Regular cardiac myocyte (primary cell): ENCODE measurements at places on chromosomes 7 and 10. TPM values are rescaled to one million over a fixed set of nuclear protein-coding genes. Genes with fewer than 3 reads are reported as not detected.

The KNDC1 gene
- 0.19 and 0.85 TPM in 2 replicates for total RNA-seq

The NUTM2A gene
- 0.28 and 0.58 TPM in 2 replicates for total RNA-seq

The SPDYE8 gene
- total RNA-seq, result not detected in 2 replicates

The ERVW-1 gene
- total RNA-seq, result not detected in 2 replicates

The DNAAF5 gene
- 11.6 and 25.3 TPM in 2 replicates for total RNA-seq

The TLL2 gene
- total RNA-seq, result 0.19 and 0.28 TPM in 2 replicates

The NEUROG3 gene
- total RNA-seq, result not detected in 2 replicates

The TSPAN15 gene
- total RNA-seq, result 0.77 and 1.7 TPM in 2 replicates

The KBTBD2 gene
- 44.5 and 53.3 TPM in 2 replicates for total RNA-seq

The LRRN3 gene
- 4.8 and 10.5 TPM in 2 replicates for total RNA-seq

The PON1 gene
- total RNA-seq, result not detected in 2 replicates
